T-helper 1 cell (primary cell): ENCODE measurements at places on chromosomes 5 and 9.

DNA sequence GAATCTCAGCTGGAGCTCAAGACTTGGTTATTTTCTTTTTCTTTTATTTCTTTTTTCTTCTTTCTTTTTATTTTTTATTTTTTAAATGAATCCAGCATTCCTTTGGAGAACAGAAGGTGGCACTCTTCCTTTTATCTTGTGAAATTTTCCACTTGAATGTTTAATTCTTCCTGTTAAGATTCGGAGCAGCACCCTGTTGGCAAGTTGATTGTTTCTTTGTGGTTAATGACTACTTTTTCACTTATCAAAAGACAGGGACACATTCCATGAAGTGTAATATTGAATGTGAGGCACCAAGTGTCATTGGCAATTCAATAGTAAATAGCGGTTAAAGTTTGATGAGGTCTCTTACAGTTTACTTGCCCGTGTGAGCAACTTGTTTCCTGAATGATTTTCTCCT is 240.5 kb upstream of the CHD1 start:
- DNase-seq = no peak

DNA sequence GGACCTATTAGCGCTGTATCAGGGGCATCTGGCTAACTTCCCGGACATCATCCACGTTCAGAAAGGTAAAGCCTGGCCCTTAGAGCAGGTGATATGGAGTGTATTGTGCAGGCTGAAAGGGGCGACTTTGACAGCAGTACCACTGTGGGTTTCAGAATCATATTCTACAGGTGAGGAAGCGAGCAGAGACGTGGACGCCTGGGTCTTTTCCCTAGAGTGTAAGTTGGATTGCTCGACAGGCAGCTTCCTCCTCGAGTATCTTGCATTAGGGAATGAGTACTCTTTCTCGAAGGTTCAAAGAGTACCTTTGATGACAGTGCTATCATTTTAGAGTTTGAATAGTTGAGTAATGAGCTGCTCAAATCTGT is 1.9 kb downstream of the SNX18 start:
- DNase-seq = no peak

DNA sequence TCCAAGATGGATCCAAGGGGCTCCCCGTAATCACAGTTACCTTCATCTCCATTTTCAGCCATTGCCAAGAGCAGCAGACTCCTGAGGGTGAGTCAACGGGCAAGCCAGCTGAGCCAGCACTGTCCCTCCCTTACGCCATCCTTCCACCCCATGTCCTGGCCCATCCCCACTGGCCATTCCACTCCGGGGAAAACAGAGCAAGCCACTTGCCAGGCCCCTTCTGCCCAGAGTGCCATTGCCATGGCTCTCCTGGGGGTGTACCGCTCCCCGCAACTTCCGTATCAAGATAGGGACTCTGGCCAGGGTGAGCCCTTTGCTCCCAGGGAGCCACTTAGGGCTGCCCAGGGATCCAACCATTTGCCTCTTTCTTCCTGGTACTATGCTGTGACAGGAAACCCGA is 48.9 kb upstream of the CDKN2AIPNL start:
- no peak for DNase-seq

DNA sequence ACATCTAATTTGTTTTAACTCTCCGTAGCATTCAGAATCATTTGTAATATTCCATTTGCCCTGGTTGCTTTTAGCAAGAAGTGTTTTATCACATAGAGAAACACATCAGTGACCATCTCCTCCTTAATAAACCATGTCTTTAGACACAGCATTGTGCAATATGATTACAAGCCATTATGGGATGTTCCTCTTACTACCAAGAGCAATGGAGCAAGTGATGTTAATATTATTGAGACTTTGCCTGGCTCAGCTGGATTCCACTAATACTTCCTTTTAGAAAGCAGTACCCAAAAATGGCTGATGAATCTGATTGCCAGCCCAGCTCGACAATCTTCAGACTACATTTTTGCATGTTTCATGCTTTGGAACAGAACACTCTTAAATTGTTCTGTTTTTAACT is 364.2 kb downstream of the OSTF1 start:
- DNase-seq = no peak

DNA sequence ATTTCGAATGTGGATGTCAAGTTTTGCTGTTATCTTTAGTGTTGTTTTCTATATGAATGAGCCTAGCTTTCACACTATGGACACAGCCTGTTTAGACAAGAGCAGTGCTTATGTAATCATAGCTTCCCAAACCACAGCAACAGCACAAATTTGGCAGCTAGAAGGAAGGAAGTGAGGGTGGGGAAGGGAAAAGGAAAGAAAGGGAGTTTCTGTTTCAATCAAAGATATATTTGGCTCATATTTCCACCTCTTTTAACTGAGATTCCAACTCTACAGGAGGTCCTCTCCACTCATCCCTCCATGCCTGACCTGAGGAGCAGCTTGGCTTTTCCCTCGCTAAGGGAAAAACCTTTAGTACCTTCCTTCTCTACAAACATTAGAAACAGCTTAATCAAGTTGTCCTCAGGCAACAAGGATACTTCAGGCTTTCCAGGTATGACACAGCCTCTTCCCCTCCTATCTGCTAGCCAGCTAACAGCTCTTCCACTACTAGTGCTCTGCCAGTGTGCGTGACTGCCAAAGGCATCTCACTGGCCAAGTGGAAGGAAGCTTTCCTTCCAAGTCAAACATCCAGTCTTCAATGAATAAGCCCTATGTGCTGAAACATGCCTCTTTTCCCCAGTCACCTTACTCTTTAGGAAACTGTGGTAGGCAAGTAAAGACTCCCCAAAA is 268.6 kb upstream of the PTGER4 start:
- DNase-seq = no peak
